Right ventricle myocardium inferior (tissue), 1 donor: ENCODE measurements at places on chromosomes 16 and 17.

DNA sequence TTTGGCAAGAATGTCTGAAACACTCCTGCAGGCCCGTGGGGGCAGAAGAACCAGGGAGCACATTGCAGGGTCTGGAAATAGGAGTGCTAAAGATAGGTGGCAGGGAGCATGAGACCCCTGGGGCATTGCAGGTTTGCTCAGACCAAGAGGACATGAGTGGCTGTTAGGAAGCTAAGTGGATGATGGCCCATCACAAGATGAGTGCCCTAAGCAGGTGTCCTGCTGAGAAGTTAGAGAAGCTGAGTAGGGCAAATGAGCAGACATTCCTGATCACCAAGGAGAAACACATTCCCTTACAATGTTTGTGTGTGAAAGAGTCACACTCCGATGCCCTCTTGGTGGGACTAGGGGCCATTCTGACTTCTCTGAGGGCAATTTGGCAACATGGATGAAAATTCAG, 9.9 kb downstream of the MLYCD start:
- no peak for DNase-seq

GRCh38 chr16:63129411-63130125, 1093.3 kb upstream of the CDH8 start:
- no peak for DNase-seq

GRCh38 chr17:44207319-44207718, 7.6 kb upstream of the ATXN7L3 start:
- DNase-seq = no peak

DNA sequence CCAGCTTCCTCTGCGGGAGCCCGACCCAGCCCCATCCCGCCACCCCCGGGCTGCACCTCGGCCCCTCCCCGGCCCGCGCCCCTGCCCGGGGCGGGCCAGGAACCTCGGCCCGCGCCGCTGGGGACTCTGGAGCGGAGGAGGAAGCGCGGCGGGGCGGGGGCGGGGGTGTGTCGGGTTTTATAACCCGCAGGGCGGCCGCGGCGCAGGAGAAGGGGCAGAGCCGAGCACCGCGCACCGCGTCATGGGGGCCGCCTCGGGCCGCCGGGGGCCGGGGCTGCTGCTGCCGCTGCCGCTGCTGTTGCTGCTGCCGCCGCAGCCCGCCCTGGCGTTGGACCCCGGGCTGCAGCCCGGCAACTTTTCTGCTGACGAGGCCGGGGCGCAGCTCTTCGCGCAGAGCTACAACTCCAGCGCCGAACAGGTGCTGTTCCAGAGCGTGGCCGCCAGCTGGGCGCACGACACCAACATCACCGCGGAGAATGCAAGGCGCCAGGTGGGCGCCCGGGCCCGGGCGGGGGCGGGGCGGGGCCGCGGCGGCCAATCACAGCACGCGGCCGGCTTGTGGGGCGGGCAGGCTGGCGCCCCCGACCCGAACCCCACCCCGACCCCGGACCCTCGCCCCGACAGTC, at the start of gene ACE:
TSS of gene ACE (plus strand) at position 208 of the 626 bp plus-strand sequence. CDS start at position 242, 34 bp downstream.
- DNase-seq = no peak

- no peak for DNase-seq
These were observed 641.0 kb upstream of the EEF2KMT start for GRCh38 chr16:5738586-5738985.

DNA sequence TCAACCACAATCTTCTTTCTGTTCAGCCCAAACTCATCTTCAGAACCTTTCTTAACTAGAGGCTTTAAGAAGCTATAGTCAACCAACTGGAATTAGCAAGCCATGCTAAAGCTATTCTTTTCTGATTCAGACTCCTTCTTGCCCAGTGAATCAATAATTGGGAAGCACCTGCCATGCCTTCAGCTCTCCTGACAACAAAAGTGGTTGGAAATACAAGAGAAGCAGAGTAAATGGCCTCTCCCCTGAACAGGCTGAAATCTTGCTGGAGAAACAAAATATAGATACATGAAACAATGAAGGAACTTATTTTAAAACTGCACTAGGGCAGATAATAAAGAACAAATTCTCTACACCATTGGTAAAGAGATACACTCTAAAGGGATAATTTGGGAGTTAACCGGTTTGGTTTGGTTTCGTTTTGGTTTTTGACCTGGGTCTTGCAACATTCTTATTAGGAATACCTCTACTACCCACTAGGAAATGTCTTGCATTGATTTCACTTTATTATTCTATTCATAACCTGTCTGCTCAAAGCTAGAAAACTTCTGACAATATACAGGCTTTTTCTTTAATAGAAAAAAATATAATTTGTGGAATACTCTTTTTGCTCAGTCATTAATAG, 173.6 kb upstream of the DYNLRB2 start:
- no peak for DNase-seq

DNA sequence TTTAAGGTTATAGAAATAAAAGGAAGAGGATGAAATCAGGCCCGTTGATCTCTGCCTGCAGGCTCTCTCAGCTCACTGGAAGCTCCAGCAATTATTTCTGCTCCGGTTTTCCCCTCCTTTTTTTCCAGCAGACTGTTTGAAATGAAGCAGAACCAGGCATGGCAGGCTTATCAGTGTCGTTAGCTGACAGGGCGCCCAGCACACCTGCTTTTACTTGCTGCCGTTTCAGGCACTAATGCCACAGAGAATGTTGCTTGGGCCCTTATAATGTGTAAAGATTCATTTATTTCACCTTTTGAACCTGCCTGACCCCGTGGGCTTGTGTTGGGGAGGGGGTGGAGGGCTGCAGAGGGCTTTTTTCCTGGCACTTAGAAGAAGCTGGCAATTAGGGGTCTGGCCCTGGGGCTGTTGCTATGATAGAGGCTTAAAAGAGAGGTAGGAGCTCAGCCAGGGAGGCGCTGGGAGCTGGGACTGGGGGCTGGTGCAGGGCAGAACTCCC, 108.1 kb downstream of the IRX3 start:
- no peak for DNase-seq

GRCh38 chr16:48409839-48410632, 24.8 kb upstream of the SIAH1 start:
- no peak for DNase-seq

DNA sequence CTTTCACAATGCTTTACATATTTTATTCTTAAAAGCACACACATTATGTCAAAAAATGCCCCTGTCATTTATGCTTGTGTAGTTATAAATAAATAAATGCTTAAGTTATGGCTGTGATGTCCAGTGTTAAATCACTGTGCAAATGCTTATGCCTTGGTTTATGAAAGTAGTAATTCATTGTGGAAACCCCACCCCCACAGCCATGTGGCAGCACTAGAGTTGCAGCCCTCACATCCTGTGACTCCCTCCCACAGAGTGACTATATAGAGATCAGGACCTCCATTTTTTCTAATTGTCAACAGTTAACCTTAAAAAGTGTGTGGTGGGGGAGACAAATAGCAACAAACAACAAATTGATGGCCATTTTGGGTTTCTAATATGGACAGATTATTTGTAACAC, 2.4 kb downstream of the SKAP1 start:
- DNase-seq = no peak

- no peak for DNase-seq
These were observed 3.9 kb upstream of the B3GNT9 start for GRCh38 chr16:67154578-67155294.

GRCh38 chr17:19938736-19939135, 38.9 kb downstream of the AKAP10 start:
- DNase-seq = no peak

DNA sequence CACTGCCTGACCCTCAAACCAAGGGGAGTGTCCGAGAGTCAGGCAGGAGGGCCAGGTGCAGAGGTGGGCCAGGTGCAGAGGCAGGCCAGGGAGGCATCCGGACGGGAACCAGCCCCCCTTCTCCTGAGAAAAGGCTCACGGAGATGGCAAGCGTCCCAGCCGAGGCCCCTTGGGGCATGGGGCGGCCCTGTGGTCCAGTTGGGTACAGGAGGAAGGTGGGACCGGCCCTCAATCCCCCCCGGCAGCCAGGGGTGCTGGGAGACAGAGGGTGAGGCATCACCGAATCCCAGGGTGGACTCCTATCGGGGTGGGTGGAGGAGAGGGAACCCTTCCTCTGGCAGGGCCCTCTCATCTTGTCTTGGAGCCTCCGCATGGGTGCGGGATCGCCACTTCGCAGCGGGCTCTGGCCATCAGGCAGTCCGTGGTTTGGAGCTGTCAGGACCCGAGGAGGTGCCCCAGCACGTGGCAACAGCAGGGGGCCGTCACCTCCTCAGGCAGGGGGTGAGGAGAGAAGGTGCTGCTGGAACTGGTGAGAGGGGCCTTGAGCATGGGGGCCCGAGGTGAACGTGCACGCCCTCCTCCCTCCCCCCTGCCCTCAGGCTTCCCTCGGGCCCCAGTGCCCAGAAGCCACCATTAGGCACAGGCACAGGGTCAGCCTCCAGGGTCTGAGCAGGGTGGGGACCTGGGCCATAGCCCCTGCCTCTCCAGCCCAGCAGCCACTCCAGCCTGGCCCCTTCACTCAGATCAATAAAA, 38.7 kb upstream of the SLC38A10 start:
- no peak for DNase-seq

GRCh38 chr17:47288531-47289116, 35.0 kb downstream of the ITGB3 start:
- no peak for DNase-seq

DNA sequence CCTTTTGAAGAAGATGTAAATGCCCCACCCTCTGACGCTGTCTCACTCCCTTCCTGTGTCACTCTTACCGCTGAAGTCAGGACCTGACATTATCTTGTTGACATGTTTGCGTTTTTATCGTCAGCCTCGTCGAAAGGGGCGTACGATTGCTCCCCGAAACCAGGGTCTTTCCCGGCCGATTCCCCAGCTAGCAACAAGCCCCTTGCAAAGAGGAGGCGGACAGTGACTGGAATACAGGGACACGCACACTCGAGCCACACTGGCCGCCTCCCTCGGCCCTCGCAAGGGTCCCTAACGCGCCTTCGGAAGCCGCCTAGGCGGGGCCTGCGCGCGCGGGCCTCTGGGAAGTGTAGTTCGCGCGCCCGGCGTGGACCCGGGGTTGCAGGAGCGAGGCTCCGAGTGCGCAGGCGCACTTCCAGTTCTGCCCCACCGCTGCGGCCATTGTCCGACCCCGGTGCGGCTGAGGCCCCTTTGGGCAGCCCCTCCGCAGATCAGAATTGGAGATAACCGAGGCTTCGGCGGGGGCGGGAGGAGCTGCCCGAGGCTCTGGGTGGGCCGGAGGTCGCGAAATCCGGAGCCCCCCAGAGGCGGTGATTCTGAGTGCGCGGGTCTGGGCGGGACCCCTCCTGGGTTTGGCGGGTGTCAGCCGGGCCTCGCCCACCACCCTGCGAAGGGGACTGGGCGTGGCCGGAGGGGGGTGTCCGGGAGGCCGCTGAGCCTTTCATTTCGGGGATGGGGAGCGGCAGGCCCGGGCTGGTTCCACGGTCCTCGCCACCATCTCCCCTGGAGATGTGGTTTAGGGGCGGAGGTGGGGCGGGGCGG, at the start of gene ZFP90:
TSS of gene ZFP90 (plus strand) at position 412 of the 822 bp plus-strand sequence. CDS start 502 bp downstream, outside the sequence.
- peak; percentile 97 for DNase-seq

DNA sequence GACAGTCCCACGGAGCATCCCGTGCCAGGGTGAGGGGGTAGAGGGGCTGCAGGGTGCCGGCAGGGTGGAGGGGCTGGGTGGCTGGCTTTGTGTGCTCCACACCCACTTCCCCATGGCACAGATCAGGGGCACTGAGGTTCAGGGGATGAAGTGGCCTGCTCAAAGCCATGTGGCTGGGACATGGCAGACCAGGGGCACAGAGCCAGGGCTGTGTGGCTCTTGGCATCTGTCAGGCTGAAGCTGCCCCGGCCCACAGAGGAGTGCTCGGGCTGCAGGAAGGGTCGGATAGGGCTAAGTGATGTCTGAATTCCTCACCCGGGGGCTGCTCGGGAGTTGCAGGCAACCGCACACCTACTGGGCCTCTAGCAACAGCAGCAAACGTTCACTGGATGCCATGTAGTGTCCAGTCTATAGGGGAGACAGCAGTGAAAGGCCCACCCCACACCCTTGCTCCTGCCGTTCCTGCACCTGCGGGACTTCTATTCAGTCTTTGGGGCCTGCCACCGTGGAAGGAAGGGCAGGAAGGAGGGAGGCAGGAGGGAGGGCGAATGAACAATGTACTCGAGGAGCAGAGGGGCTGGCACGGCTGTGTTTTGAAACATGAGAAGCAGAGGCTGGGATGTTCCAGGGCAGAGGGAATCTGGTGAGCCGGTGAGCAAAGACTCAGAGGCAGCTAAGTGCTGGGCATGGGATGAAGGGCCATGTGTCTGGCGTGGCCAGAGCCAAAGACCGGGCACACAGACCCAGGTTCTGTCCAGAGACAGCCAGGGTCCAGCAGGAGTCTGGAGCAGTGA, 15.1 kb downstream of the SLC5A10 start:
- DNase-seq = peak; percentile 51

DNA sequence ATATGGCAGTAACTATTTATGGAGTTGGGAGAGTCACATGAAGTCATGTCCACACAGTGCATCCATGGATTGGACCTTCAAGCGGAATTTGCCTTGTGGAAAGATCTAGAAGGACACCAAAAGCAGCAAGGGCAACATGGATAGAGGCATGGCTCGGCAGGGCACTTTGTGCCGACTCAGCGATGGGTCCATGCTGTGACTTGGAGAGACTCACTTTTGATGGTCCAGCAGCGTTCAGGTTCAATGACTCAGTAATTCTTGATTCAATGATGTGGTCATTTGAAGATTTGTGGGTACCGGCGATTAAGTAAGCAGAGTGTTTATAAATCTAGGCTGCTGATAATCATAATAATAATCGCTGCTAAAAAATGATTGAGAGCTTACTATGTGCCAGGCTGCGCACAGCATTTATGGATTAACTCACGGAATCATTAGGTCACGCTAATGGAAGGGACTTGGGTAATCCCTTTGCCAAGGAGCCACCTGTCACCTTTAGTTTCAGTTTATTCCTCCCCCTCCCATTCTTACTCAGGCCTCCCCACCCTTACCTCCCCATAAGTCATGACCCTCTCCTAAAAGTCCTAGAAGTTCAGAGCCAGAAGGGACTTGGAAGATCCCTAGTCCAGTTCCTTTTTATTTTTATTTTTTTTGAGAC, 127.5 kb upstream of the CRHR1 start:
- no peak for DNase-seq

GRCh38 chr17:31394544-31394943, 3.1 kb downstream of the RAB11FIP4 start:
- no peak for DNase-seq

GRCh38 chr17:33057564-33057963, 65.9 kb downstream of the SPACA3 start:
- no peak for DNase-seq

- DNase-seq = peak; percentile 68
These were observed 572 bp downstream of the MPG start for GRCh38 chr16:78444-79150.

- DNase-seq = no peak
These were observed 140.5 kb downstream of the CACNG3 start for GRCh38 chr16:24396350-24397271.
